ENCODE measurements at places on chromosomes 5 and 9. TPM values are rescaled to one million over a fixed set of nuclear protein-coding genes. Genes with fewer than 3 reads are reported as not detected.
A peak's percentile ranks its signal among the peaks of the same experiment; 100 is the strongest.

- DNase-seq, result no peak
These were observed 121.9 kb downstream of the PHF2 start for GRCh38 chr9:93698140-93698908.

DNA sequence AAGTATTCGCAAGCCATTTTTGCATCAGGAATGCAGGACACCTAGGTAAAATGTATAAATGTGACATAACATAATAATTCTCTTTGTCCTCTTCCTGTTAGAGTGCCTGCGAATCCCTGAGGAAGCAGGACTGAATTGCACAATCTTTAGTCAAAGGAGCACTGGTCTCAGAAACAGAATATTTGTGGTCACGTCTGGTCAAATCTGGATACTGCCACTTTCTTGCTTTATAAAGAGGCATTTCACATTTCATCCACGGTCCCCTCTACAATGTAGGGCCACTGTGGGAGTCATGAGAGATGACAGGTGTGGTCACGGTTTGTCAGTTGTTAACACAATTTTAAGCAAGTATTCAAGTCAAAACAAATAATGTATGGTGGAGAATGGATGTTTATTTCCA, 564.0 kb downstream of the IRX1 start:
- no peak for DNase-seq

GRCh38 chr5:158639881-158640592, 459.7 kb downstream of the EBF1 start:
- no peak for DNase-seq

DNA sequence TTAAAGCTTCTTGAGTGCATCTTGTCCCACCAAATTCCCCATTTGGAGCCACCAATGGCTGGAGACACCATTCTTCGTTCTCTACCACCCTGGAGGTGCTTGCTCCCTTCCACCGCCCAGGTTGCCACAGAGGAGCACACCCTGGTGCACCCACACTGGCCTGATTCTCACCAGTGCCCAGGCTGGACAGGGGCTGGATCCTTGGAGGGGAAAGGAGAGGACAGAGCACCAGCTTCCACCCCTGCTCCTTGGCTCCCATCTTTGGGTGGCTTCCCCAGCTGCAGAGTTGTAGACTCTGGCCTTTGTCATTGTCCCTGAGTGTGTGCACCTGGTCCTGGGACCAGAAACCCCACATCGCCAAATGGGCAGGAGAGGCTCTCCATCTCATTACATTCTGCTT, 21.9 kb upstream of the CTSV start:
- DNase-seq, result no peak

GRCh38 chr5:128111818-128112448, 28.4 kb downstream of the SLC12A2 start:
- DNase-seq, result peak; percentile 2

DNA sequence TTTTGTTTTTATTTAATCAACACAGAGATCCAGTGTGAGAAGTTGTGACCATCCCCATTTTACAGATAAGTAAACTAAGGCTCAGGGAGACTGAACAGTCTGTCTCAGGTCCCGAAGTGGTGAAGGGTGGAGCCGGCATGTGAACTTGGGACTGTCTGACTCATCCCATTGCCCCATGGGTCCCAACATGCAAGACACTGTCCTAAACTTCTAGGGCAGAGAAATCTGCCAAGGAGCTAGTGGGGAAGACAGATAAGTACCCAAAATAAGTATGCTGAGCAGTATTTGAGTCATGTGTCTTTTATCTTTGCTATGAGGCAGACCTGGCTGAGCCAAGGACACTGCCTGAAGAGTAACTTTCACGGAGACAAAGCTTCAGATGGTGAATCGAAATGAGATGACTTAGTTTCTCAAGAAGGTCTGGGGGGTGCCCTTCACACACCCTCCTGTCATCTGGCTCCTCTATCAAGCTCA, 64.3 kb upstream of the SLC25A51 start:
- DNase-seq, result no peak

DNA sequence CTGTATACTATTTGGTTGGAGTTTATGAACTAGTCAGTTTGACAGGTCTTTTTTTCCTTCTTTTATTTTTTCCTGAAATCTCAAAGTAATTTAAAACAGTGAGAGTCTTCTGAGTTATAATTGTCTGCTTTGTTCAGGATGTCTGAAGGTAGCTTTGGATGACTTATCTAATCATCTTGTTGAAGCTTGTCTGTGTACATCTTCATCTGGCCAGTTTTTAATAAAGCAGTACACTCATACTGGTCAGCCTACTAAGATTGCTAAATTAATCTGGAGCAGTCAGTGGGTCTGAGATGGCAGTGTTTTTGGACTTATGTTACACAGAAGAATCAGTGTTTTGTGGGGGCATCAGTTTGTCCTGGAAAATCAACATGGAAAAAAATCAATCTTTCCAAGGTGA, 482.4 kb downstream of the CDH10 start:
- no peak for DNase-seq

DNA sequence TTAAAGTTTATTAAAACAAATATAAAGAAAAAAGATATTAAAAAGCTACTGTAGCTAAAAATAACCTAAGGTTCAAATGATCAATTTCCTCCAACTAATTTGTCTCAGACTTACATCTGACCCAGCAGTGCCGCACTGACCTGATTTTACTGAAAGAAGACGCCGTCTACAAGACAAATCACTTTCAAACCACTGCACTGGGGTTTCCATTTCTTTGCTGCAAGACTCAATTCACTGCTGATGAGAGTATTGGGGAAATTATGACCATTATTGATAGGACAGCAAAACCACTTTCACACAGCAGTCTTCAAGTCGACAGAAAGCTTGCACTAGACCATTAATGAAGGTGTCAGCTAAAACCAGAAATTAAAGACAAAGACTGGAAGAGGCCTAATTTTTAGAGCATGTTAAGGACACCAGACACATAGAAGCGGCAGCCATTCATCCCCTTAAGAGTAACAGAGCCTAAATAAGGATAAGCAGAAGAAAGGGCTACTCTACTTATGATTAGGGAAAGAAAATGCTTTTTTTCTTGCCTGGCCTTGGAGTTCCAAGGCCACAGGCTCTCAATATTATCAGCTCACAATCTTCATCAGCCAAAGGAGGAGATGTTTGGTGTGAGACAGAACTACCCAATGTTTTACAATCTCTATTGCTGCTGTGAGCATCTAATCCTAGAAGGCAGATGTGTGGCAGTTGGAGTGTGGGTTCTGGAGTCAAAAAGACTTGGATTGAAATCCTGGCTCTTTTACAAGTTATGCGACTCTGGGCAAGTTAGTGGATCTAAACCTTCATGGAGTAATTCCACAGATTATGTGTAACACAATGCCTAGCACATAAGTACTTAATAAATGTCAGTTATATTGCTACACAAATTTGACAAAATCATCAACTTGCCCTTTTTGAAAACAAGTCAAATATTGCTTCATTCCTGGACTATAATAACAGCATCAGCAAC, 190.7 kb downstream of the MAPKAP1 start:
- DNase-seq, result peak; percentile 66

PCDHGA6 gene
- total RNA-seq, result 7.2 TPM

Measured in umbilical cord (tissue), 2 donors.